Skin of body (tissue), 3 donors: ENCODE measurements at places on chromosomes 13 and 19. TPM values are rescaled to one million over a fixed set of nuclear protein-coding genes. Genes with fewer than 3 reads are reported as not detected.
A peak's percentile ranks its signal among the peaks of the same experiment; 100 is the strongest.

DNA sequence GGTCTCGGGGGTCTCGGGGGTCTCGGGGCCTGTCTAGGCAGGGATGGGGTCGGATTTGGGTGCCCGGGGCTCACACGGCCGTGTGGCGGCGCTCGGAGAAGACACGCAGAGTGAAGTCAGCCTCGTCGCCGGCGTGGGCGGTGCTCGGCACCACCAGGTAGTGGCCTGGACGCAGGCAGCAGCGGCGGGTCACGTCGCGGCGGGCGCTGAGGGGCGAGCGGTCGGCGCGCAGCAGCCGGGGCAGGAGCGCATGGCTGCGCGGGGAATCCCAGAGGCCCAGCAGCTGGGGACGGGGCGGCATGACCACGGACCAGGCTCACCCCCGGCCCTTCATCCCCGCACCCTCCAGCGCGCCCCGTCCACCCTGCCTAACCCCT, 8.2 kb downstream of the CAPN12 start:
- DNase-seq: no peak

DNA sequence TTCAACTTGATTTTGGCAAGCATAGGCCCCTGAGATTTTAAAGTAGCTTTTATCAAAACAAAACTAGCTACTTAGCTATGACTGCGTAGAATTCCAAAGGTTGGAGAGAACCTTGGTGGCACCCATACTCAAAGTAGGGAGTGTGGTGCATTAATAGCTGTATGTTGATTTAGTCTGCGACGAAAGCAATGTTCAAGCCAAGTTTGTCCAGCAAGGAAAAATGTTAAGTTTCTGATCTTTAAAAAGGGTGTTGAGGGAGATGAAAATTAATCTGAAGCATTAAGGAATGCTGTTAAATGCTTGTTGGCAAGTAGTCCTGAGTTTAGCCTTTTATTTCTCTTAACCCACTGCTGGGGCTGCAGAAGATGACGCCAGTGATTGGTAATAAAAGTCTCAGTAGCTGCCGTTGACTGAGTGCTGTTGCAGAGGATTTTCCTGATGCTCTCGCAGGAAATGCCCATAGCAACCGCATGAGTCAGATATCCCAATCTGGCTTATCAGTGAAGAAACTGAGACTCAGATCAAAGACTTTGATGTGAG, 75.9 kb upstream of the RNF113B start:
- DNase-seq: peak; percentile 78

DNA sequence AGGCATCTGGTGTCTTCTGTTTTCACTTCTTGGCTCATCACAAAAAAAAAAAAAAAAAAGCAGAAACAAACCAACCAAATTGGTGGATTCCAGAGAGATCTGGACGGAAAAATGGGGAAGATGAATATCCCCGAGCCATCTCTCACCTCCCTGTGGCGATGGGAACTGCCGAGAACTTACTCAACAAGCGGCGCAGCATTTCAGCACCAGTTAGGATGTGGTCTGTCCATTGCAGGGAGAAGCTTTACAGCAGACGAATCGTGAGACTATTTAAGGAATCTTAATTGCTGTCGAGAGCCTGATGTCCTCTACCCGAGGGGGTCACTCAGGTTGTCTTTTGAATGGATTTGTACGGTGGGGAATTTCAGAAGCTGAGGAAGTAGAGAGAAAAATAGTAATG, 17.3 kb upstream of the KDM4B start:
- DNase-seq: no peak

GRCh38 chr13:39685652-39686051, 30.2 kb downstream of the COG6 start:
- DNase-seq: no peak

- no peak for DNase-seq
These were observed 59.5 kb downstream of the MYCBP2 start for GRCh38 chr13:77267362-77267761.

DNA sequence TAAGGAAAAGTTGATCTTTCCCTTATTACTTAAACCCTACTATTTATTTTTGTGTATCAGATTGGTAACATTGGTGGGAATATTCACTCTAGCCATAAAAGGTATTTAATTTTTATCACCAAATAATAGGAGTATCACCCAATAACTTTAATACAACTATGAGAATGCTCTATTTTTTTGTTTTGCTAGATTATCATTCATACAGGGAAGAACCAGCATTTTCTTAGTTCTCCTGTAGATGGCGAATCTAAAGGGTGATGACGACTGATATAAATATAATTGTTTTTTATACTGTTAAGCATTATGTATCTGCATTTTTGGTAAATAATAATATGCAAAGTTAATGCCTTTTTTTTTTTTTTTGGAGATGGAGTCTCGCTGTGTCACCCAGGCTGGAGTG, 7.9 kb upstream of the FRY start:
- DNase-seq: no peak

- no peak for DNase-seq
These were observed at the start of gene FFAR1 for GRCh38 chr19:35347171-35347929. Gene FFAR1, plus strand, starts transcription at chr19:35347902. Its CDS starts 3,650 bp downstream, at chr19:35351552.

- no peak for DNase-seq
These were observed 323.3 kb upstream of the ZNF507 start for GRCh38 chr19:32022044-32022640.

DNA sequence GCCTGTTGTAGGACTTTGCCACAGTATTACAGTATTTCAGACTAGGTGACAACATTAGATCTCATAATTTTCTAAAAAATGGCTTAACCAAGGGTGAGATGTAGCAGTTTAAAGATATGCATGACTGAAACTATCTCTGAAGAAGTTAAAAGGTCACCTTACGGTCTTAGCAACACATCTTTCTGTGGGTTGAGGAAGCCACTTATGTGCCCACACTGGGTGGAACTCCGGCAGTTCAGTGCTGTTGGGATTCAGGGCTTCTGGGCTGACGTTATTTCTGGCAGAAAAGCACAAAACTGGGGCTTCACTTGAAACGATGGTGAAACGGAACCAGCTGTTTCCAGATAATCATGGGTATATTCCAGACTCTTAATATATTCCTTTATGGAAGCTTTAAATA, 697.3 kb downstream of the PCDH9 start:
- DNase-seq: no peak

DNA sequence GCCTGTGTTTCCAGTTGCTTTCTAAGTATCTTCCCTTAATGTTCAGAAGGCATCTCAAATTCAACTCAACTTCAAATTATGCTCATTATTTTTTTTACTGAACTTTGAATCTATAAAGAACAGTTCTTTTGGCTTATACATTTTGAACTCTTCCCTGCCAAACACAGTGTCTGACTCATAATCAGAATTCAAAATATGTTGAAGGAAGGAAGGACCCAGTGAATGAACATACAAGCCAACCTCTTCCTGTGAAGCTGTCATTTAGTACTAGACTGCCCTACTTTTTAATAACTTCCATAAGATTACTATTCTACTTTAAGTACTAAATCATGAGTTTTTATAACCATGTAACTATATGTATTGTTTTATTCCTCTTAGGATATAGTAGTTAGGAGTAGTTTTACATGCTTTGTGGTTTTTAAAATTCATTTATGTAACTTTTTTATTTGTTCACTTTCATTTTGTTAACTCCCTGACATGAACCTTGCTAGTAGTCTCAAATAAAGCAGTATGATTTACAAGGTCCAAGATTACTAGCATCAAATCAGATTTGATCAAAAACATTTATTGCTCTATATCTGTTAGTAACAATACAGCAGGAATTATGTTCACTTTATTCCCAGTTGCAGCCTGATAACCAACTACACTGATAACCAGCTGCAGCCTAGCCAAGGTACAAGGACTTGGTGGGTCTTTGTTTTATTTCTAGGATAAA, 6.4 kb downstream of the NUDT15 start:
- DNase-seq: no peak

- DNase-seq: no peak
These were observed 65.9 kb downstream of the ENOX1 start for GRCh38 chr13:43720780-43721397.

C19orf44 gene
- total RNA-seq: 2.9 TPM

PLPP2 gene
- total RNA-seq: 5.1 TPM

GRCh38 chr13:94711561-94712286, 621 bp downstream of the SOX21 start:
- DNase-seq: no peak

LRG1 gene
- 0.79 TPM for total RNA-seq

SLC25A15 gene
- 9.0 TPM for total RNA-seq

ARHGAP33 gene
- total RNA-seq: 5.1 TPM

DNA sequence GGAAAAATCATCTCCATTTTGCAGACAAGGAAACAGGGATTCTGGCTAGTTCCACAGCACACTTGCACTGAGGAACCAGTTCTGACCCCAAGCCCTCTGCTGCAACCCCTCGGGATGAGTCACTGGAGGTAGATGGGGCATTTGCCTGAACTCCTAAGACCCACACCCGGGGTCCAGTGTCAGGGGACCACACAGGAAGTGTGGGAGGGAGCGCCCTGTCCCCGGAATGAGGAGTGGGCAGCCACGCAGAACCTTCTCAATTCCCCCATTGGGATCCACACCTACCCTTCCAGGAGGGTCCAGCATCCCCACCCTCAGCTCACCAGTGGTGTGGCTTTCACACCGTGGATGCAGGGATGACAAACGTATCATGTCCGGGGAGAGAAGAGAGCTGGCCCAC, 62.7 kb downstream of the TSHZ3 start:
- no peak for DNase-seq

DNA sequence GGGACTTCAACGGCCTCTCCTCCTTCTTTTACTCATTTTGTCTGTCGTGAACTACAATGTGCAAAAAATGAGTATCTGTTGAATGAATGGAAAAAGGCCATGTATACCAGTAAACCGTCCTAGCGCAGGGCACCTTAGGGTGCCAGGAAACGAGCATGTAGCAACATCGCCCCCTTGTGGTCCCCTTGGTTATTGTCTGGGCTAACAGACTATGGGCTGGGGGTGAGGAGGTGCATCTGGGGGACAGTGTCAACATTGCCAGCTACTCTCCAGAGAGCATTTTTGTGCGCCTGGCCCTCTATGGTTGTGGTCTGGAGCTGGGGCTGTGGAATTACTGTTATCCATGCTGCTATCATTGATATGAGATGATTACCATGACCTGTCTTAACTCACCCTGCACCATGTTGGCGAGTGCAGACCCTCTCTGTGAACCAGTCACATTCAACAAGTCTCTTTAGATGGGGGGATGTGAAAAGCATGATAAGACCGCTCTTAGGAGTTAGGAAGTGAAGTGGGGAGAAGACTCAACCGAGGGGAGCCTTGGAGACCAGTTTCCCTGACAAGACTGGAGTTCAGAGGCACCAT, 22.8 kb upstream of the SIGLEC11 start:
- no peak for DNase-seq

SGCG gene
- total RNA-seq: 22.2 TPM

GRCh38 chr19:18646535-18647370, 9.9 kb downstream of the KLHL26 start:
- DNase-seq: no peak

GRCh38 chr13:25046985-25047511, 48.9 kb upstream of the PABPC3 start:
- no peak for DNase-seq

- no peak for DNase-seq
These were observed 55.6 kb upstream of the AKAP11 start for GRCh38 chr13:42216422-42216735.

GRCh38 chr19:29404951-29405727, 120.7 kb upstream of the VSTM2B start:
- DNase-seq: peak; percentile 89

- DNase-seq: no peak
These were observed 258.8 kb upstream of the SPRY2 start for GRCh38 chr13:80599765-80600164.

GRCh38 chr19:15672580-15673175, at the start of gene CYP4F12:
Gene CYP4F12, plus strand, starts transcription at chr19:15673087. Its CDS starts 443 bp downstream, at chr19:15673530.
- DNase-seq: peak; percentile 69

DNA sequence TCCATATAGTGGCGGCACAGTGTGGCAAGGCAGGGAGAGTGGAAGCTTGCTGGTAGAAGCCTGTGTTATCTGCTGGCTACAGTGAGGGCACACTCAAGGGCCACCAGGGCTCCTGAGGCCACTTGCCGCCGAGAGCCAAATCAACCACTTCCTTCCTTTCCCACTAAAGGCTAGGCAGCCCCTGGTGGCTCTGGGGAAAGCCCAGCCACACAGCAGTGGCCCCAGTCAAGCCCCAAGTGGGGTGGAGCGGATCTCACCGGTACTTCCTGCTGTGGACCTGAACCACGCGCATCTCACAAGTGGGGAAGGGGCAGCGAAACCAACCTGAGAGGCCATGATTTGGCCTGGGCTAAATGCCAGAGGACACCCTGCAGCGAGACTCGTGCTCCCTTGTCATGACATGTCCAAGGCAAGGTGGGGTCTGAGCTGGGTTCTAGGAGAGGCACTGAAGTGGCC, 21.9 kb upstream of the SLC35E1 start:
- no peak for DNase-seq

ACER1 gene
- total RNA-seq: 4.0 TPM

DNA sequence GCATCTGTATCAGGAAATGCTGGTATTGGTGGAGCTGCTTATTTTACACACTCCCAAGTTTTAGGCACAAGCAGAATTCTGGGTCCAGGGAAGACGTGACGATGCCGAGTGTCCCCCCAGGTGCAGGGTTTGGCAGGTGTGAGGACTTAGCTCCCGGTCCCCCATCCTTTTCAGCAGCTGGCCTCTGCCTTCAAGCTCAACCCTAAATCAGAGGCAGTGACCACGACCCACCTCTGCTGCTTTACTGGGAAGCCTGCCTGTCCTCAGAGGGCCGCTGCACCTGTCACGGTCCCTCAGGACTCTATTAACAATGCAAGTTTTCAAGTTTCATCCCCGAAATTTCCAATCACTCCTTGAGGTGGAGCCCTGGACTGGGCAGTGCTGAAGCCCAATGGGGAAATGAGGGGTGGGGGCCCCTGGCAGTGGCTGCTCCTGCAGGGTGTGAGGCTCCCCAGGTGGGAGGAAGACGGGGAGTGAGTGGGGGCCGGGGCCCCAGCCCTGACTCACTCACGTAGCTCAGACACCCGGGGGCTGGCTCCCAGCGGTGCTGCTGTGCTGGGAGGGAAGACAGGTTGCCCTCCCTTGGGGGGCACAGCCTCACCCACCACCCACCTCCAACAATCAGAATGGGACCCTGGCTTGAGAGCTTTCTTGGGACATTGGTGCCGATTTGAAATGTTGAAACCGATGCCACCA, 92.6 kb upstream of the MCF2L start:
- no peak for DNase-seq

GRCh38 chr13:94641409-94641941, 39.8 kb downstream of the GPR180 start:
- DNase-seq: peak; percentile 75
